OCI-LY7 (cell line): ENCODE measurements at places on chromosomes 1 and 21.

DNA sequence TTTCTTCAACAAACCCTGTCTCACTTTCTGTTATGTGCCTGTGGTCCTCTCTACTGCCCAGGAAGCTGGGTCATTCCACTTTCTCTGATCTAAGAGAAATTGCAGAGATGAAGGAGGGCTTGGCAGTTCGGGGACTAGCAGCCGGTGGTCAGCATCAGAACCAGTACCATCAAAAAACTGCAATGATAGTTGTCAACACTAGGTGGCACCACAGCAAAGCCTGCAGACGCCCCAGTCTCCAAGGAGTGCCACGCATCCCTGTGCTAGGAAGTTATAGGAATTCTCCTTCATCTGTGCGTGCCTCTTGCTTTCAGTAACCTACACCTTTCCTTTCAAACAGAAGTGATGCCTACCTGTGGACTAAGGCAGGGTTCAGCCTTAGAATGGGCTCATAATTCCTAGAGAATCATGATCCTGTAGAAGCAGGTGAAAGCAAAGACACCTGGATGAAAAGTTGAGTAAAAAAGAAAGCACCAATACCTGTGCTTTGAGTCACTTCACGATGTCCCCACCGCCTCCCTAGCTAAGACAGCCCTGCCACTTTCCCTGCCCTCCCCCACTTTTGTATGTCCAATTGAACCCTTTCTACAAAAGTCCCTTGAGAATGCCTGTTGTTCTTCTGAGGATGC is 129.2 kb downstream of the ADAMTS1 start:
- peak; percentile 16 for DNase-seq

- no peak for DNase-seq
Observed at GRCh38 chr1:185585770-185586169, 148.4 kb upstream of the HMCN1 start.

GRCh38 chr1:14017531-14017961 is 317.6 kb downstream of the PRDM2 start:
- no peak for DNase-seq

DNA sequence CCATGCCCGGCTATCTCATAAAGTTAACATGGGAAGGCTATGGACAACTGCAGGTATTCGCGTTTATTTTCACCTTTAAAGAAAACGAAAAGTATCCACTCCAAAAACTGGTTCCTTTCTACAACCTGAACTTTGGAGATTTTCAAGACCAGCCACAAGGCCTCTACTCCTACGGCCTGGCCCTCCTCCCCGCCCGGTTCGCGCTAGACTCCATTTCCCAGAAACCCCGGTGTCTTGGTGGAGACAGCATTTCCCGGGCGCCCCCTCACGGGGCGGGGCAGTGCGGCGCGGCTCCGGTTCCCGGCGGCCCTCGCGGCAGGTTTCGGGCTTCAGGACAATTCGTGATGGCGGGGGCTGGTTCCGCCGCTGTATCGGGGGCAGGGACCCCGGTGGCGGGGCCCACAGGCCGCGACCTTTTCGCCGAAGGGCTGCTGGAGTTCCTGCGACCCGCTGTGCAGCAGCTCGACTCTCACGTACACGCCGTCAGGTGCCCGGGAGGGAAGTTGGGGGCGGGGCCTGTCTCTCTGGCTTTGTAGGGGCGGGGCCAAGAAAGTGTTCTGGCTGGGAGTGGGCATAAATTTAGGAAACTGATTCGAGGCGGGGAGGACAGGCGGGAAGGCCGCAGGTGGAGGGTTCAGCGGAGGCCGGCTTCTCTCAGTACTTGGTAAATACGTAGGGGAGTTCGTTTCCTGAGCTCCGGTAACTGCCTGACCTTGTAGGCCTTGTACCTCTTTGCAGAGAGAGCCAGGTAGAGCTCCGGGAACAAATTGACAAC is at the start of gene SNAPIN:
Gene SNAPIN (plus strand): TSS at position 304 of the 775 bp plus-strand sequence. CDS start 41 bp downstream, at position 345.
- DNase-seq, result peak; percentile 91

DNA sequence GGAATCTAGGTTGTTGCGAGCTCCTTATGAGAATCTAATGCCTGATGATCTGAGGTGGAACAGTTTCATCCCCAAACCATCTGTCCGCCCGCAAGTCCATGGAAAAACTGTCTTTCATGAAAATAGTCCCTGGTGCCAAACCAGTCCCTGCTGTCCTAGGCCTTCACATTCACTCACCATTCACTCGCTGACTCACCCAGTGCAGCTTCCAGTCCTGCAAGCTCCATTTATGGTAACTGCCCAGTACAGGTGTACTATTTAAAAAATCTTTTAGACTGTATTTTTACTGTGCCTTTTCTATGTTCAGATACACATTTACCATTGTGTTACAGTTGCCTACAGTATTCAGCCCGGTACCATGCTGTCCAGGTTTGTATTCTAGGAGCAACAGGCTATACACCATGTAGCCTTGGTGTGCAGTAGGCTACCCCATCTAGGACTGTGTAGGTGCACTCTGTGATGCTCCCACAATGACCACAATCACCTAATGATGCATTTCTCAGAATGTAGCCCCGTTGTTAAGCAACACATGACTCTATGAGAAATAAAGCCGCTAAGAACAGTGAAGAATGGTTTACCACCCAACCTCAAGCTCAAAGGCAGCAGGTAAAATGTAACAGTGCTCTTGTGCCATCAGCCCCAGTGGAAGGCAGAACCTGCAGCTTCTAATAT is 2.4 kb downstream of the ECHDC2 start:
- no peak for DNase-seq

- DNase-seq, result no peak
Observed at GRCh38 chr1:59271561-59272260, 25.2 kb upstream of the FGGY start.

DNA sequence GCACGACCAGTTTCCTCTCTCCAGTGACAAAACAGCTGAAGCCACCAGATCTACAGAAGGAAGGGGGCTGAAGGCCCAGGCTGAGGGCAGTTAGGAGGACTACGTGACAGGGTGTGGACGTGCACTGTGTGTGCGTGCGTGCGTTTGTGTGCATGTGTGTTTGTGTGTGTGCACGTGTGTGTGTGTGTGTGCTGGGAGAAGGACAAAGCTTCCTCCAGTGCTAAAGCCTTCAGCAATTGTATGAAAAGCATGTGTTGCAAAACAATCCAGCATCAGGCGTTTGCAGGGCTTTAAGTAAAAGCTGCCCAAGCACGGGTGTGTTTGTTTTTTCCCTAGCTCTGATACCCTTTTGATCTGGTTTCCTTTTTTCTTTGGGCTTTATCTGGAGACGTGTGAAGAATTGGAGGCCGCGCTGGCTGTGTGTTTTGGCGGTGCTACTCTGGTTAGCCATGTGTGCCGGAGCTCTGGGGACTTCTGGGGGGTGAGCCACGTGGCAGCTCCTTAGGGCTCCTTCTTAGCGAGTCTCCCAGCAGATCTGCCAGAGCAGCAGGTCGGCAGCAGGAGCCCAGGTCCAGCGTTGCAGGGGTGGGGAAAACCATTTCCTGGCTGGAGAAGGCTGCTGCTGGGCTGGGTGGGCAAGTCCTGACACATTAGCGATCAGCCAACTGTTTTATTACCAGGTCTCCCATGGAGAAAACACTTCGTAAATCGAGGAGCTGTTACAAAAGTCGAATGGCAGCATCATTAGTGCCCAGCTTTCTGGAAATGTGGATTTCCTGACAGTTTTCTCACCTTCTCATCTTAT is 73.4 kb downstream of the UCK2 start:
- no peak for DNase-seq

DNA sequence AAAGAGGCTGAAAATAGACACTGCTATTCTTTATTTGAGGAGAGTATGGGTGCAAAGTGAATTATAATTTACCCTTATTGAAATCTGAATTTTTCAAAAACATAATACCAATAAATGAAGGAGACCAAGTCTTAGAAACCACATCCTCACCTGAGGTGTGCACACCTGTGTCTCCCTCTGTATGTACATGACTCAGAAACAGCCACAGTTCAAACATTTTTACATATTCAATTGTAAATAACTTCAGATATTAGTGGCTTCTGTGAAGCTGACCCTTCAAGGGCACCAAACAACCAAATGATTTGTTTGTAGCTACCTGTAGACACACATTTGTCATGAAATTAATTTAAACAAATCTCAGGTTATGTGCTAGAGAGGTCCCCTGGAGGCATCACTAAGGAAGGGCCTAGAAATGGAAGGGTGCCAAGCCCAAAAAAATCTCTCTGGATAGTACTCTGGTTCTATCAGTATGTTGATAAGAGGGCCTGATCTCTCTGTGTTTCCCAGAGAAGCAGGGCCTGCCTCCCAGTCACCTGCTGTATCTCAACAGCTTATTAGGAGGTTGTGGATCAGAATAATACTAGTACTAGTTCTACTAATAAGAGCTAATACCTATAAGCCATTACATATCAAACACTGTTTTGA is 28.1 kb downstream of the ERI3 start:
- DNase-seq, result no peak

- DNase-seq, result no peak
Observed at GRCh38 chr1:168917309-168917708, 188.3 kb upstream of the DPT start.

GRCh38 chr1:167016100-167016750 is 27.1 kb downstream of the MAEL start:
- DNase-seq, result no peak

DNA sequence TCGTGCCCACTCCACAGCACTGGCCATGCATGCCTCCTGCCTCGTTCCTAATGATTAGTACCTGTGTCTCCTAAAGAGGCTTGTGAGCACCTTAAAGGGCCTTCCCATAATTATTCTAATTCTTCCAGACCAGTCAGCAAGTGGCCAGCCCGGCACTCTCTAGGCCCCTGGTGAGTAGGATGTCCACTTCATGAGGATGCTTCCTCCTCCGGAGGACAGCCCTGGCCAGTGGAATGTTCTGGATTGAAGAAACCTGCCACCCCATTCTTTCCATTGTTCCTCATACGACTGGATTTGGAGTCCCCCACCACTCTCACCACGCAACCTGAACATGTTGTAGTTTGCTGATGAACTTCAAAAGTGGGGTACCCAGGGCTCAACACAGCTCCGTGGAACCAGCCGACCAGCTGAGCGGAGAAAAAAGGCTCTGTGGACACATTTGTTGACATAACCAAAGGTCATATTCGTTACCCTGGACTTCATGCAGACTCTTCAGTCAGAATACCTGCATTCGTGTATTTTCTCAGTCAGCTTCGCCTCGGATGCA is 46.7 kb upstream of the LBR start:
- DNase-seq, result no peak

DNA sequence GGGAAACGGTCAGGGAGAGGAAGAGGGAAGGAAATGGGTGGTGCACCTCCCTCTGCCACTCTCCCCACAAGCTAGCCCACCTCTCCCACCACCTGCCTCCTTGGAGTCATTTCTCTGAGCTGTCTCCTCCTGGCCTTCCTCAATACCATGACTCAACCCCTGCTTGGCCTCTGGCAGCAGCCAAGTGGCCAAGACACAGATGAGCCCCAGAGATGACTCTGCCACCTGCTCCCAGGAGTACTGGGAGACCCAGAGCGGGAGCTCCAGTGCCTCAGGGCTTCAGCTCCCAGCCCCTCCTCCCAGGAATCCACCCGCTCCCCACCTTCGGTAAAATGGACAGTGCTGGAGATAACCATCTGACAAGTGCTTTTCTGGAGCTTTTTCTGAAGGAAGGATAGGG is 2.6 kb downstream of the S100A16 start:
- no peak for DNase-seq

- no peak for DNase-seq
Observed at GRCh38 chr1:108717774-108718316, 5.1 kb downstream of the FNDC7 start.

GRCh38 chr1:68826836-68827235 is 330.0 kb upstream of the DEPDC1 start:
- DNase-seq, result no peak

- DNase-seq, result no peak
Observed at GRCh38 chr1:53165408-53165961, 23.0 kb upstream of the SLC1A7 start.

GRCh38 chr1:204417074-204417997 is 5.7 kb upstream of the PPP1R15B start:
- no peak for DNase-seq

DNA sequence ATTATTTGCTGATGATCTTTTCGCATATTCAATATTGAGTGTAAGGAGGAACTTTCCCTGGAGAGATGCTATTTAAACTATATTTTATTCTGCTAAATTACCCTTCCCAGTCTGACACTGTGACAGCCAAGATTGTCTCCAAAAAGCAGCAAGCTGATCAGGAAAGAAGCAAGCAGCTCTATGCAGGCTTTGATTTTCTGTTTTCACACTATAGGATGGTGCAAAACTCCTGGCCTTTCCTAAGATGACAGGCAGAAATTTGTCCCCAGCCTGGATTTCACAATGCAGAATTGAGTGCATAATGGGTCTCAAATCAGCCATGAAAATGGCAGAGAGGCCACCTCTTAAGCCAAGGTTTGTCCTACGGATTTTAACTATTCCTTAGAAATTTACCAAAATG is 1.1 kb downstream of the SGIP1 start:
- no peak for DNase-seq

GRCh38 chr1:230163205-230163604 is 96.2 kb downstream of the GALNT2 start:
- no peak for DNase-seq

DNA sequence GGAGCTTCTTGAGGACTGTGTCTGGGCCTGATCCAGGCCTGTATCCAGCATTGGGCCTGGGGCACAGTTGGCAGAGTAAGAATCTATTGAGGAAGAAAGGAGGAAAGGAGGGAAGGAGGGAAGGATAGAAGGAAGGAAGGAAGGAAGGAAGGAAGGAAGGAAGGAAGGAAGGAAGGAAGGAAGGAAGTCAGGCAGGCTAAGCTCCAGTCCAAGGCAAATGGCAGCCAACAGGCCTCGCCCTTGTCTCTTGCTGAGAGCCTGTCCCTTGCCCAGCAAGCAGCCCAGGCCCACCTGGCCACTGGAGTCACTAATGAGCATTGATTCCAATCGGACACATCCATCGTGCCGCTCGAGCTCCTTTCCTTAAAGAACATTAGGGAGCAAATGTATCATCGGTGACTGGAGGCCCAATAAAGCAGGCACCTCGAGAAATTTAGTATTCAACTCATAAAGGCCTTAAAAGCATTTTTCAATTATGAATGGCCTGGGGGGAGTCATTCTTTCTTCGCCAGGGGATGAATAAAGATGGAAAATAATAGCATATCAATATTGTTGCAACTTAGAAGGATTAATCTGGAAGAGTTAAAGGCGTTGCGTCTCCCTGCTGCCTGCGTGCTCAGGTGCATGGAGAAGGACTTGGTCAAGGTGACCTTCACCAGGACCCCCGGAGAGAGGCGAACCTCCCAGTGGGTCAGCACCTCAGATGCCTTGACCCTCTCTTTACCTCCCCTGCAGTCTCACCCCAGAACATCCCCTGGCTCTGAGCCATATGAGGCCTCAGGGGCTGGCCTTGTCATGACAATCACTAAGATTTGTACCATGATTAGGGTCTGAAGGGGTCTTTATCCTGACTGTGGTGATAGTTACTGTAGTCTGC is 144.5 kb upstream of the RUNX3 start:
- no peak for DNase-seq

DNA sequence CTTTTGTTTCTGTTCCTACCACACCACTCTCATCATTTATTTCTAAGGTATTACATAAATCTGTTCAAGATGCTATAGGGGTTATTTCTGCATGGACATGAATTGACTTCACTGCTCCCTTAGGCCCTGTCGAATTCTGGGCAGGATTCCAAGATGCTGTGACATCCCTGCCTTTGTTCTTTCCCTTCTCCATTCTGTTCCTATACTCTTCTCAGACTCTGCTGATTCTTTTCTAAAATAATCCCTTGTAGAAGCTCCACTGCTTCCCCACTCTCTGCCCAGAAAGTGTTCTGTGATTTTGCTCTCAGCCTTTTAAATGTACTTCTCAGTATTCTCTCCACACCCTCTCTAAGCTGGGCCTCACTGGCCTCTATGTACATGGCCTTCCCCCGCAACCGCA is 99.2 kb downstream of the PHTF1 start:
- no peak for DNase-seq
